Pons (tissue), 1 donor: ENCODE measurements at places on chromosomes 16 and 17.
A peak's percentile ranks its signal among the peaks of the same experiment; 100 is the strongest.

DNA sequence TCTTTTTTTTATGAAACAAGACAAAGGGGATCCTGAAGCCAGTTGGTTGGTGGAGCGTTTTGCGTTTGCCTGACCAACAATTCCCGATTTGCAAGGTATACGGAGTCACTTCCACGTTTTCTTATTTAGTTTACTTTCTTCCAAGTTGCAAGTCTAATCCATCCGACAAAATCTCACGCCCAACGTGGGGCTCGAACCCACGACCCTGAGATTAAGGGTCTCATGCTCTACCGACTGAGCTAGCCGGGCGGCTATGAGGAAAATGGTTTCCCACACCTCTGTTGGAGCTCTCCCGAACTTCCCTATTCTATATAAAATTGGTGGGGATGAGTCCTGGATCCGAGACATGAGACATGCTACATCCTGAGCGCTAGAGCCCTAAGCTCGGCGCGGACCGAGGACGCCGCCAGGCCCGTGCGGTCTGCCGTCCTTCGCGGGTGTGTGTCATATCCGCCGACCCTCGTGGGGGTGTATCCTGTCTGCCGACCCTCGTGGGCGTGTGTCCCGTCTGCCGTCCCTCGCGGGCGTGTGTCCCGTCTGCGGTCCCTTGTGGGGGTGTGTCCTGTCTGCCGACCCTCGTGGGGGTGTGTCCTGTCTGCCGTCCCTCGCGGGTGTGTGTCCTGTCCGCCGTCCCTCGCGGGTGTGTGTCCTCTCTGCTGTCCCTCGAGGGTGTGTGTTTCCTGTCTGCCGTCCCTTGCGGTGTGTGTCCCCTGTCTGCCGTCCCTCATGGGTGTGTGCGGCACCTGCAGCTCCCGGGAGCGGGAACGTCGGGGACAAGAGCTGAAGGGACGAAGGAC, 22.6 kb downstream of the ZNF213 start:
- DNase-seq: peak; percentile 62

GRCh38 chr16:31193874-31194273, 8.7 kb downstream of the PYCARD start:
- DNase-seq: no peak

DNA sequence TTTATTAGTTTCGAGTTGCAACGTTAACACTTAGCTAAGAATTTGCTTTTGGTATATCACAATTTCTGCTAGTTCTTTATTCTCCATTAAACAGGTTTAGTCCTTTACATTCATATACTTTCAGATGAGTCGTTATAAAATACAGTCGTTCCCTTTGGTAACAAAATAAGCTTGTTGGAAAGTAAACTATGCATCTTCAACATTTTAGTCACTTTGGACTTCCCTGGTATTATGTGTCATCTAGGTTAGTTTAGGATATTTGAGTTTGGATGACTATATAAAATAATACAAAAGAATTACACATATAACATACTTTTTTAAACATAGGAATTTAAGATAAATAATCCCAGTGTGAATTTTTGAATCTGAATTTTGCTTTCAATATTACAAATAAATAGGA, 351.5 kb downstream of the BCAS3 start:
- DNase-seq: no peak

DNA sequence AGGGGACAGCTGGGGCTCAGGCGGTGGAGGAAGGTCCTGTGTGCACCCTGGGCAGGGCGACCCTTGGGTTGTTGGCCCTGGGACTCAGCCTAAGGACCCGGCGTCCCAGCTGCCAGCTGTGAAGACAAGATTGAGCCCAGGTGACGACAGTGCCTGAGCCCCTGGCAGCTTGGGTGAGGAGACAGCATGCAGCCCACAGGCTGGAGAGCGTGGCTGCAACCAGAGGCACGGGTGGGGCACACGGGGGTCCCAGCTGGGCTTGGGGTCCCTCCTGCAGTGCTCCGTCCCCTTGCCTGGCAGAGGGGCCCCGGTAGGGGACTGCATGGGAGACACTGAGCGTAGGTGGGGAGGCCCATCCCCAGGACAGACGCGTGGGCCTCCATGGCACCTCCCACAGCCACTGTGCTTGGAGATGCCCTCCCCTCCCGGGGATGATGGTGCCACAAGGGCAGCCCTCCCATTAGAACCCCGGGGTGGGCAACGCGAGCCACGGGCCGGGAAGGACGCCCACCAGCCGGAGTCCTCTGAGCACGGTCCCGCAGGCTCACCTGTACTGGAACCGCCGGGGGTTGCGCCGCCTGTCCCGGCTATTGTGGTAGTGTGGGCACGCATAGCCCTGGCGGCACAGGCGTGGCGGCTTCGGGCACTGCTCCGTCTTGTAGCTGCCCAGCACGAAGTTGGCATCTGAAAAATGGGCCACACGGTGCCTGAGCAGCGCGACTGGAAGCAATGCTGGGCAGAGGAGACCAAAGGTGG, 15.5 kb downstream of the UNKL start:
- no peak for DNase-seq

GRCh38 chr17:35731917-35732805, 722 bp downstream of the RASL10B start:
- no peak for DNase-seq

GRCh38 chr16:85915125-85915845, 16.3 kb downstream of the IRF8 start:
- no peak for DNase-seq

DNA sequence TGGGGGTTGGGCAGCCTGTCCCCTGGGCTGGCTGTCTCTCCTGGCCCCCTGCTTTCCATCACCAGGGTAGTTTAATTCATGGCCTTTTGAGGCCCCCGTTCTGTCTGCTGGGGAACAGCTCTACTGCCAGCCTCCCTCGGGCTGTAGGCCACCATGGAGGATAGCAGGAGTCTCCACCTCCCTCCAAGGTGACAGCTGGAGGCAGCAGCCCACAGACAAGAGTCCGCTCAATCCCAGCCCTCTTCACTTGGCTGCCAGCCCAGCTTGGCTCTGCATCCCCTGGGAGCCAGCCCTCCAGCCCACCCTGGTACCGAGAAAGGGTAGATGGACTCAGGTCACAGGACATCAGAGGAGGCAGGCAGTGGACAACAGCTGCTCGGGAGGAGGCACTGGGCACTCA, 194.6 kb upstream of the SDK2 start:
- no peak for DNase-seq

GRCh38 chr16:81319221-81319912, 4.6 kb downstream of the GAN start:
- no peak for DNase-seq

DNA sequence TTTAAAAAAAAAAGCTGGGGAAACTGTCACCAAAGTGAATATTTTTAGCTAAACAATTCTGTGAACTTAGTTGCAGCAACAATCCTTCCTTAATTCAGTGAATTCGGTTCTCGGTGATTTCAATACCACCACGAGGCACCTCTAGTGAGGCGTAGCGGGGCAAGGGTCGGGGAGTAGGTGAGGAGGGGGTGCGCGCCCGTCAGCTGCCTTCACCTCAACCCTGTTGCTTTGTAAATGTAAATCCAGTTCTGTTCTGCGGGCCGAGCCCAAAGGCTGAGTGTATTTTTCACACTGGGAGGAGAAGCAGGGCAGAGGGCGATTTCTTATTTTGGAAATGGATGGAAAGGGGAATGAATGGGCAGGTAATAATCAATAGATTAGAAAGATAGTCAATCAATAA, 17.4 kb downstream of the SALL1 start:
- DNase-seq: no peak

DNA sequence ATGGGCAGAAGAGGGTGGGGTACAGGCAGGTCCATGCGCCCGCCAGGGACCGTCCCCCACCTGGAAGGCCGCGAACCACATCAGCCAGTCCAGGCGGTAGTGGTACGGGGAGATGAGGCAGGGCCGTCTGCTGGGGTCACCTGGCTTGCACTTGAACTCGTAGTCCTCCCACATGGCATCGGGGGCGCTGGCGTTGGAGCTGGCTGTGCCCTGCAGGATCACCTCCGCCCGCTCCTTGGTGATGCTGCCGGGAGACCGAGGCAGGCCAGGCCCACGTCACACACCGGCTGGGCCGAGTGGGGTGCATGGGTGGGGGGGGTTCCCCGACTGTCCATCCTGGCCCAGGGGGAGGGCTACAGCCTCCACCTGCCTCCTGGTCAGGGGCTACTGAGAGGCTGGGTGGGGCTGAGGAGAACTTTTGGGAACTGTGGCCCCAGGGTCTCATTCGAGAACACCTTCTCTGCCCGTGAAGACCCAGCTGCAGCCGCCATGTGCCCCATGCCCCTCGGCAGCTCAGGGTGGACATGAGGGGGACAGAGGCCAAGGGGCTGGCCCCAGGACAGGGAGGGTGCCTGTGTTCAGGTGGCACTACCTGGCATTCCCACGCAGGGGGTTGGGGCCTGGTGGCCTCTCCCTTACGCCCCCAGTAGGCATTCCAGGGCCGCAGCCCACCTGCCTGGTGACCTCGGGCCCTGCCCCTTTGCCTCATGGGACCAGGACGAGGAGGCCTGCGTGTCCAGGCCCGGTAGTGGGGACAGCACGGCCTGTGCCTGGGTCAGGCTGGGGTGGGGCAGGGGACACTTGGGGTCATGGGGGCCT, 69.5 kb upstream of the GNG13 start:
- DNase-seq: no peak

- DNase-seq: peak; percentile 39
Measured at GRCh38 chr16:51971184-51971583, 575.8 kb downstream of the TOX3 start.

DNA sequence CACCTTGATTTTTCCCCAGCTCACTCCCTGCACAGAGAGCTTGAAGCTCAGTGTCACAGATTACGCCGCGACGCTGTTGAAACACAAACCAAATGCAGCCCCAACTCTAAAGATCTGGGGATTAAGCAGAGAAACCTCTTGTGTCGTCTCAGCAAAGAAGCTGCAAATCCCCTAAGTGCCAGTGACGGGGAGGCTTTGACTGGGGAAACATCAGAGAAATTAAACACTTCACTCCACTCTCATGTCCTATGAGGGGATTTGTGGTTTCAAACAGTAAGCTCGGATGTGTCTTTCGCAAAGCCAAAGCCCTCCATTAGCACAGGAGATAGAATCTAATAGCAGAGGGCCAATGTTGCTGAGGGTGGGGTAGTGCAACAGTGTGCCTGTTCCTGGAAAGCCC, 233.7 kb downstream of the HS3ST4 start:
- DNase-seq: no peak

DNA sequence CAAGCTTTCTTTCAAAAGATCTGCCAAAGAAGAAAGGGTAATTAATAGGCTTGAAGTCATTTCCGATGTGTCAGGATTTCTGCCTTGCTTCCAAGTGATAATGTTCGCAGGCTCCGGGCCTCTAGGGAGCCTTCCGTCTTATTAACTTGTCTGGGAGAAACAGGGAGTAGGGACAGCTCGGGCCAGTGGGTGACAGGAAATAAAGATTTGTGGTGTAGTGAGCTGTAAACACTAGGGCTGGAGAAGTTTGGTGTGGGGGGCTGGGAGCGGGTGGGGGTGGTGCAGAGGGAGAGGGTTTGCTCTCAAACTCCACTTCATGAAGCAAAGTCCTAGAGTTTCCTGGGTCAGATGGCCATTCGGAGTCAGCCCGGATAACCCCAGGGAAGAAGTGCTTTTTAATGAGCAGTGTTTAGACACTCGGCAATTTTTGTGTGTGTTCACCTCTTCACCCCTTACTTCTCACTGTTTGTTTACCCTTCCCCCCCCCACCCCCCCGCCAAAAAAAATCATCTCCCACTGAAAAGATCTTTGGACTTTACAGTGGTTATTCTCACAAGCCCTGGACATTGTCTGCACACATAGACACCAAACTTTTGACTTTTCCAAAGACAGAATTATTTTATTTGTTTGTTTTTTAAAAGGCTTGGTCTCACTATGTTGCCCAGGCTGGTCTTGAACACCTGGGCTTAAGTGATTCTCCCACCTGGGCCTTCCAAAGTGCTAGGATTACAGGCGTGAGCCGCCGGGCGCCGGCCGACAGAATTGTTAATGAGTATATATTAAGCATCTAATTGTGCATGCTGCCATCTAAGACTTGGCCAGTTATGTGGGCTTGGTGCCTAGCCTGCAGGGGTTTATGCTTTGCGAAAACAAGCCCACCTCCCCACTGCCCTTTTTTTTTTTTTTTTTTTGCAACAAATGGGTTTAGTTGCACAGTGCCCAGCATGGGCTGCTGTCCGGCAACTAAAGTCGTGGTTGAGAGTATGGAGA, 196.4 kb downstream of the CCDC182 start:
- DNase-seq: no peak

DNA sequence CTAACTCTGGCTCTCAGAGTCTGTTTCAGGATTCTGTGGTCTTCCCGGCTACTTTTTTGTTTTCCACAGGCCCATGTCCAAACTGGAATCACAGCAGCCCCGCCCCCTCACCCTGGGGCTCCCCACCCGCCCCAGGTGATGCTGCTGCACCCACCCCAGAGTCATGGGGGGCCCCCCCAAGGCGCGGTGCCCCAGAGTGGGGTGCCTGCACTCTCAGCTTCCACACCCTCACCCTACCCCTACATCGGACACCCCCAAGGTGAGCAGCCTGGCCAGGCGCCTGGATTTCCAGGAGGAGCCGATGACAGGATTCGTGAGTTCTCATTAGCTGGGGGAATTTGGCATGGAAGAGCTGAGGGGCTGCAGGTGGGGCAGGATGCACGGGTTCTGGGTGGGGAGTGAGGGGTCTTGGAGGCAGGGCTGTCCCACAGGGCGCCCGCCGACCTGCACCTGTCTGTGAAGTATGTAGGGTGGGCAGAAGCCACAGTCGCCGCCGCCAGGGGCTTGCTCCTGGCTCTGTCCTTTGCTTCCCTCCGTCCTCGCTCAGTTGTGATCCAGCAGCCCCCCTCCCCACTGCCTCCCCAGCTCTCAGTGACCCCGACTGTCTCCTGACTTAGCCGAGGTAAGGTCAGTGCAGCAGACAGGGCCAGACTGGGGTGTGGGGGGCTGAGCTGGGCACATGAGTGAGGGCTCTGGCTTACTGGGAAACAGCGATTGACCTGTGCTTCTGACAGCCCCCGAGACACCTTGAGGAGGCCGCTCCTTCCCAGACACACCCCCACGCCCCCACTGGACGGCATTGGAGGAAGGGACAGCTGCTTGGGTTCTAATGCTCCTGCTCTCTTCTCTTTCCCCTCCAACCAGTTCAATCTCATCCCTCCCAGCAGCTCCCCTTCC, 10.0 kb downstream of the TUFM start:
- no peak for DNase-seq

GRCh38 chr16:30066761-30067583, 1.4 kb downstream of the ALDOA start:
- no peak for DNase-seq

DNA sequence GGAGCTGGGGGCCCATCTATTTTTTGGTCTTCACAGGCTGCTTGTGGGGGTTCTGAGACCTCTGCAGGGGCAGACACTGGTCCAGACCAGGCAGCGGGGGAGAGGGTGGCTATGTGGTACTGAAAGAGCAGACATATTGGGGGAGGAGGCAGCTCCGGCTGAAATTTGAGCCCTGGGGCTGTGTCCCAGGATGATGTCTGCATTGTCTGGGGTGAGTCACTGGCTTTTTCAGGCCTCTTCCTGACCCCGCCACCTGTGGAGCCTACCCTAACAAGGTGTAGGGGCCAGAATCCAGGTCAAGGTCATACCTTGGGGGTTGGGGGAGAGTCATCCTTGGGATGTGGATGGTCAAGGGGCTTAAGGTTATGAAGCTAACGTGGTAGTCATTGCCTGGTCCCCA, 2.4 kb downstream of the CORO6 start:
- DNase-seq: no peak
